ENCODE measurements at places on chromosomes 16 and 17. TPM values are rescaled to one million over a fixed set of nuclear protein-coding genes. Genes with fewer than 3 reads are reported as not detected.

Gene FOXO3B
- total RNA-seq = 3.6 TPM

Gene HOXB3
- total RNA-seq = 9.2 TPM

Gene KAT8
- 65.3 TPM for total RNA-seq

Gene PERCC1
- not detected for total RNA-seq

Gene CTF1
- total RNA-seq = 0.20 TPM

Gene PRSS21
- total RNA-seq = 1.7 TPM

Gene SPIRE2
- total RNA-seq = 1.5 TPM

Gene ZNF385C
- total RNA-seq = not detected

Measured in activated naive CD4-positive, alpha-beta T cell treated with anti-CD3 and anti-CD28 coated beads, Interleukin-2, amount 10 ng/mL, durations not matched to agents 5 hours and 36 hours (primary cell).